Activated effector memory CD4-positive, alpha-beta T cell treated with Interleukin-2 at 50 U/mL for 16 hours (primary cell): ENCODE measurements at places on chromosomes 7 and 10.

DNA sequence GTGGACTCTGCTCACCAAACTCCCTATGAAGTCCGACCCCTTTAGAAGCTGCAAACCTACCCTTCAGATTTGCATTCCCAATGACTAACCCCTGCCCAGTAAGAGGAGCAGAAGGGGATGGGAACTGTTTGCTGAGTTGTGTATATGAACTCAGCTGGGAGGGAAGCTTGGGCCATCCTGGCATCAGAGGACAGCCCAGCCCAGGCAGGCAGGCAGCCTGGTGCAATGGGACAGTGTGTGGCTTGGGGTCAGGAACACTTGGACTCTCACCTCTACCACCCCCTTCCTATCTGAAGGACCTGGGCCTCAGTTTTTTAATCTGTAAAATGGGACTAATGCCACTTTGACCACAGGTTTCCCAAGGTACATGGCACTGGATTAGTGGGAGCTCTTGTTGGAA is 147.4 kb upstream of the GPR26 start:
- no peak for DNase-seq

DNA sequence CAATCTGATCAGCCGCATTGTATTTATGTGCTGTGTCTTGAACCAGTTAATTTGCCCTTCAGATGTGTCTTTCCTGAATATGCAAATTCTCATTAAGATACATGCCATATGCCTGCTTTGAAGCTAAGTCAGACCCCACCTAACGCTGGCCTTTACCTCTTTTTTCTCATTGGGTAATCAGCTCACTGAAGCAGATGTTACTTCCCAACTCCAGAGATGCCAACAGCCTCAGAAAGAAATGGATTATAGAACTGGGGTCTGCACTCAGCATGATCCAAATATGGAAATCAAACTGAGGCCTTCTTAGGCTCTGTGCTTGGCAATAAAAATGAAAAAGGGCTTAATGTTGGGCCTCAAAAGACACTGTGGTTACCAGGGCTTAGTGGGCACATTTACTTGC is 113.9 kb downstream of the FZD1 start:
- DNase-seq, result no peak

DNA sequence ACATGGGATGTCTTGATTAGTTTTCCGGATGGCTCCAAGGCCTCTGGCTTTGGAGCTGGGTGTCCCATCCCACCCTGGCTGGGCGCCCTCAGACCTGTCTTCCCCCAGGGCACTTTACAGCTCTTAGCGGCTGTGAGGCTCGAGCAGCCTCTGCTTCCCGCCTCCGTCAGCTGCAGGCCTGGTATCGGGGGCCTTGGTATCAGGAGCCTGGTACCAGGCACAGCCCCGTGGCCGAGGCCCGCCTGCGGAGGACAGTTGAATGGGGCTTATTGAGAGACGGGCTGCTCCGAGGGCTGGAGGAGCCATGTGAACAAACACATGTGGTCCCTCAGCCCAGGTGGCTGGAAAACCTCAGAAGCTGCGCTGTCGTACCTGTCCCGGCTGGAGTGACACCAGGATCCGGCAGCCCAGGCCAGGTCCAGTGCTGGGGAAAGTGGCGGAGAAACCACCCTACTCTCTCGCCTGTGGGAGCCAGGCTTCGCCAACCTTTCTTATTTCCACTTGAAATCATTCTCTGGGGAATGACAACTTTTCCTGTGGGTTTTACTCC is 23.9 kb upstream of the AP5Z1 start:
- no peak for DNase-seq

DNA sequence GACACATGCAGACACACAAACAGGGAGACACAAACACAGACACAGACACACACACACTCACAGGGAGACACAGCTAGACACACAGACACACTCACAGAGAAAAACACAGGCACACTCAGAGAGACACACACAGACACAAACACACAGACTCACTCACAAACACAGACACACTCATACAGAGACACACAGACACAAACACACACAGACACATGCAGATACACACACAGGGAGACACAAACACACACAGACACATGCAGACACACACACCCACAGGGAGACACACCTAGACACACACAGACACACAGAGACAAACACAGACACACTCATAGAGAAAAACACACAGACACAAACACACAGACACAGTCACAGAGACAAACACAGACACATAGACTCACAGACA is 67.9 kb downstream of the ADARB2 start:
- DNase-seq, result no peak

DNA sequence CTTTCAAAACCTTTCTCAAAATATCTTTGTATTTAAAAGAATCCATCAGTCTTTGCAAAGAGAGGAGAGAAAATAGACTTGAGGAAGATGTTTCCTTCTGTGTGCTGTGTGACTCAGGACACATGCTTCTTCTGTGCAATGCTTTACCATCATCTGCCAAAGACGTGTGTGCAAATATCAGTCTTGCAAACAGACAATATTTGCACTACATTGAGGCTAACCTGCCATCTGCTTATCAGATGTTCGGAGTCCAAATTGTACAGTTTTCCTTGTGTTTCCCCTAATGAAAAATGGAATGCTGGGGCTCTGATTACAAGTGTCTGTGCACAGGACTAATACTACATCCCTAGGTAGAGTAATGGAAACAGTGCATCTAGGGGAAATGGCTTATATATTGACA is 353.1 kb upstream of the LRRTM3 start:
- no peak for DNase-seq

DNA sequence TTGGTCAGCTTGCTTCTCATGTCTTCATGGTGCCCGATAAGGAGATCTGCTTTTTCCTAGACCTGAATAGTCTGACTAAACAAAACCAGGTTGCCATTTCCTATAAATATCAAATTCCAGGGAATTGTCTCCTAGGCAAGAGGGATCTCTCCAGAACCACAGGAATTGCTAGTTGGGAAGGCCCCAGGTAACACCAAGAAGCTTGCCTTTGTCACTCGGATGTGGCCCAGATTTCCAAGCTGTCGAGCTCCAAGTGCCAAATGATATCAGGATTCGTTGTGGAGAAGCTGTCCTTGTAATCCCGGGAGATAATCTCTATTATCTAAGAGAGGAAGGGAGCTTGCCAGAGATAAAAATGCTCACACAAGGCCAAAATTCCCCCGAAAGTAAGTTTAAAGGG is 1288.5 kb upstream of the AUTS2 start:
- DNase-seq, result no peak

DNA sequence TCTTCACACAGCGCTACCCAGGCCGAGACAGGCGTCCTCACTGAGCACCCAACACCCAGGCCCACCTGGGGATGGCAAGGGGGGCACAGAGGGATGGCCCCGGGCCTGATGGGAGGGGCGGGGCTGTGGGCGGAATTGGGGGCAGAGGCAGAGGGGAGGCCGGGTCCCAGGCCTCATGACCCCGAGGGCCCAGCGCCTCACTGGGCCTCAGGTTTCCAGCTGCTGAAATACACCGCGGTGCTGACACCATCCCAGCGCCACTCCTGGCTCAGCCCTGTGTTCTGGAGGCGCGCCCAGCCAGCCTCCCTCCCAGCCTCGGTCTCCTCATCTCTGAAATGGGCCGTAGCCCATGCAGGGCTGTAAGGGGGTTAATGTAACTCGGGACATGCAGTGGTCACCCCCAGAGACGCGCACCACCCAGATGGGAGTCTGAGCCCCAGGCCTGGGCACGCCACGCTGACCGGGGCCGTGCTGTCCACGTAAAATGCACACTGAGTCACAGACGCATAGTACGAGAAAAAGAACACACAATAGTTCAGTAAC is 82.3 kb downstream of the UNCX start:
- DNase-seq, result no peak

DNA sequence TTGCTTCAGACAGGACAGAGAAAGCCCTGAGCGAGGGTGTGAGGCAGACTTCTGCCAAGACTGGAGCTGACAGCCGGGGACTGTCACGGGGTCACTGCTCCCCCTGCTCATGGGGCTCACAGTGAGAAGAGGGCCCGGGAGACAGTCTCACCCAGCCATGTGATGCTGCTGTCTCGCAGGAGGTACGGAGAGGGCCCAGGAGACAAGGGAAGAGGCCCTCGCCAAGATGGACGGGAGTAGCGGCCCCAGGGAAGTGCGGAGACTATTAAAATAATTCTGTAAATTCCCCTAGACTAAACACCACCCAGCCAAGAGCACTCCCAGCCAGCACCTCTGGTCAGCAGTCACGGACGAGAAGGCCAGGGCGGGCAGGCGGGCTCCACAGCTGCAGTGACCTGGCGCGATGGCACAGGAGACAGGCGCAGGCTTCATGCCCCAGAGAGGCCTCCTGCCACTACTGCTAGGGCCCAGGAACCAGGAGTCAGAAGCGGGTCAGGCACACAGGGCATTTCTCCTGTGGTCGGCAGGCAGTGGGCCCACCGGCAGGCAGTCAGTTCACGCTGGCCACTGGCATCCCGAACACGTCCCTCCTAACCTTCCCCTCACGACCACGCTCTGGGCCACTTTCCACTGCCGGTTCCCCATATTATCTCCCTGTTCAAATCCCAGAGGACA is 24.1 kb downstream of the WDR86 start:
- DNase-seq, result no peak

DNA sequence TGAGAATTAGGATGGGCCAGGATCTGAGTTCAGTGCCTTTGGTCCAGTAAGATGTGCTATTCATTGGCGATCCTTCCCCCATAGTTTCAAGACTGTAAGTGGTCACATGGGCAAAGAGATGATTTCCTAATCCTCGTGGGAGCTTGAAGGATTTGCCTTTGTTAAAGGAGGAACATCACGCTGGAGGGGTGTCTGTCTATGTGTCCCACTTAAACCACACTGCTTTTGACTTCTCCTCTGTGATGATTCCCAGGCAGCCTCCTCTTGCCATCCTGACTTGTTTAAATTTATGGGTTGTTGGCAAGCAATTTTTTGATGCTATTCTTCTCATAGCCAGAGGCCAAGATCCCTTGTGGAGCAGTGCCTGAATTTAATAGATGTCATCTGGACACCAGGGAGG is 154.0 kb downstream of the TCF7L2 start:
- DNase-seq, result no peak

GRCh38 chr7:114160925-114161324 is 242.1 kb upstream of the PPP1R3A start:
- DNase-seq, result no peak

GRCh38 chr7:97771576-97771975 is 39.7 kb downstream of the TAC1 start:
- no peak for DNase-seq

- DNase-seq, result no peak
These were observed 53.2 kb downstream of the NPY start for GRCh38 chr7:24337180-24337579.

DNA sequence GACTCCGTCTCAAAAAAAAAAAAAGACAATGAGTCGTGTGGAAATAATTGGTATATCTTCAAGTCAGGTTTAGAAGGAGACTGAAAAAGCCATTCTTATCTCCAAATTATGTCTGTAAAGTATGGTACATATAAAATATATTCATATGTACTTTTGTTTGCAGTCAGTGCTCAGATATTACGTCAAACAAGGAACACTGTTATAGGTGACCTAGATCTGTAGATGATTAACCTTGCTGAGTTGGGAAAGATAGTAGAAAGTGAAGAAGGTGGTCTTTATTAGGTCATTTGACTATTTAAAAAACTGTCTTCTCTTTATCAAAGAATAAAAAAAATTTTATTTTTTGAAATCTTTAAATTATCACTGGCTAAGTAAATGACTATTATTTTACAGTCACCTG is 44.9 kb upstream of the CYP26C1 start:
- DNase-seq, result no peak

- no peak for DNase-seq
These were observed 147.9 kb downstream of the PFKFB3 start for GRCh38 chr10:6350609-6351008.

DNA sequence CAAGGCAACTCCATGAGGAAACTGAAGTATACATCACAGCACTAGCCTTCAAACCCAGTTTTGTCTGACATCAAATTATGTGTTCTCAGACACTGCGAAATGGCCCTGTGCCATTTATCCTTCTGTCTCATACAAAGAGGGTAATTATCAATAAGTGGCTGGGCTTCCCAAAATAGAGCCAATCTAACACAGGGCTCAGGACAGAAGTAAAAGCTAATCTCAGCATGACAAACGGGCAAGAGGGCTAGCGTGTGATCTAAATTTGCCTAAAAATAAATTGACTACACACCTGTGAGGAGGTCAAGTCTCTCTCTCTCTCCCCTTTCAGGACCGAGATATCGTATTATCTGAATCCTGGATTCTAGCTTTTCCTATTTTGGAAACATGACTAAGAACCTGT is 67.2 kb downstream of the DGKB start:
- DNase-seq, result no peak

- DNase-seq, result no peak
These were observed 150.2 kb upstream of the LRRN3 start for GRCh38 chr7:110940756-110941155.

DNA sequence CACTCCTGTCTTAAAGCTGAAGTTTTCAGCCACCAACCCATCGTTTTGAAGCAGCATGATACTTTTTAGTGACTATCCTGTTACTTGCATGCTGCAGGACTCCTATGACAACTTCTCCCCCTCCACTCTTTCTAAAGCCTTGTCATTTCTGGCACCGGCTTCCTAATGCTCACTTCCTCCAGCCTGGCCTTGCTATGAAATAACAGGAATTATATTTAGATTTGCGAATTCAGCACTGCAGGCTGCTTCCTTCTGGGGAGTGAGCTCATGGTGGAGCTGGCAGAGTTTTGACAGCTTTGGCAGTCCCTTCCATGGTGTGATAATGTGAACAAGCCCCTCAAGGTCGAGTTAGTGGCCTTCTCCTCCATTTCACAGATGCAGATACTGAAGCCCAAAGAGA is 13.4 kb downstream of the BLNK start:
- no peak for DNase-seq

DNA sequence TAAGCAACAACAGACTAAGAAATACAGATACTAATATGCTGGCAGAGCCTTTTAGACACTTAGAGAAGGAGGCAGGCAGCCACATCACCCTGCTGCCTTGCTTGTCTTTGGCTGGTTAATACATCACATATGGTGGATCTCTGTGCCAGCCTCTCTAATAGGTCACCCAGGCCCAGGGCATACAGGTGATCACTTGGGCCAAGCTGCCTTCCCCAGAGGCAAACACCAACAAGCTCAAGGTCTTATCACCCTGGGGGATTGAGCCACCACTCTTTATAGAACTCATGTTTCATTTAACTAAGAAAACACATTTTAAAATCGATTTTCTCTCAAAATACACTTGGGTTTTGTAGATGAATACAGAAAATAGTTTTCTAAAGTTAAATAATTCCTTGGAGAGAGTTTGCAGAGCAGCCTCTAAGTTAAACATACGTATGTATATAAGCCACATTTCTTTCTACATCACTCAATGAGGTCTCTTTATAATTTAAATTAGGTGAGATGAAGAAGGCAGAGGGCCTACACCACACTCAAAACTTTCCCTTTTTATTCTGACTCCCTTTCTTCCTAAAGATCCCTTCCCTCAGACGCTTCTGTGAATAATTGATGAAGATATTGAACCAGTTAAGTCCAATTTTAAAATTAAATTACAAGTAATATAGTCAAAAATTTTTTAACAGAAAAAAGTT is 556.8 kb upstream of the GHITM start:
- no peak for DNase-seq

- DNase-seq, result no peak
These were observed 14.6 kb downstream of the TRPV5 start for GRCh38 chr7:142918901-142919300.
